A549 treated with CORT108297 at 1 μM for 4 hours (cell line): ENCODE measurements at places on chromosomes 2 and 18. TPM values are rescaled to one million over a fixed set of nuclear protein-coding genes. Genes with fewer than 3 reads are reported as not detected.

The SP9 gene
- total RNA-seq = 2.0 to 3.2 TPM (median 2.8 TPM) in 5 replicates

The C1QL2 gene
- 0.06 to 0.20 TPM (median 0.07 TPM) in 5 replicates for total RNA-seq

The DQX1 gene
- total RNA-seq = 0.06 to 0.16 TPM (median 0.12 TPM) in 5 replicates

The RPIA gene
- total RNA-seq = 27.2 to 30.3 TPM (median 28.9 TPM) in 5 replicates

The NCL gene
- total RNA-seq = 745 to 871 TPM (median 767 TPM) in 5 replicates

The ANKRD36 gene
- 3.5 to 7.4 TPM (median 5.5 TPM) in 5 replicates for total RNA-seq

The IL36B gene
- total RNA-seq = 0.09 to 0.19 TPM in 2 of 5 replicates, not detected in the others

The CXCR4 gene
- 0.28 to 0.75 TPM (median 0.51 TPM) in 5 replicates for total RNA-seq

The CETN1 gene
- not detected in 5 replicates for total RNA-seq

The FAM228A gene
- not detected in 5 replicates for total RNA-seq

The SNTG2 gene
- not detected in 5 replicates for total RNA-seq

The UGT1A8 gene
- 0.05 to 0.07 TPM (median 0.05 TPM) in 3 of 5 replicates, not detected in the others for total RNA-seq

The M1AP gene
- total RNA-seq = not detected in 5 replicates

The CKAP2L gene
- 12.6 to 18.8 TPM (median 13.7 TPM) in 5 replicates for total RNA-seq

The CRACDL gene
- 0.97 to 2.0 TPM (median 1.4 TPM) in 5 replicates for total RNA-seq

The ABCG8 gene
- total RNA-seq = not detected in 5 replicates

The BOLA3 gene
- 121 to 144 TPM (median 132 TPM) in 5 replicates for total RNA-seq

The NFATC1 gene
- 4.8 to 7.1 TPM (median 6.0 TPM) in 5 replicates for total RNA-seq

The TNS1 gene
- total RNA-seq = 5.6 to 15.2 TPM (median 10.9 TPM) in 5 replicates

The MARCO gene
- 0.05 to 0.09 TPM (median 0.09 TPM) in 4 of 5 replicates, not detected in the other for total RNA-seq

The GPR35 gene
- 0.59 to 1.3 TPM (median 0.94 TPM) in 5 replicates for total RNA-seq

The VAMP5 gene
- total RNA-seq = 0.24 to 0.55 TPM in 2 of 5 replicates, not detected in the others

The PLEKHA3 gene
- total RNA-seq = 9.2 to 20.1 TPM (median 16.6 TPM) in 5 replicates

The ARL4C gene
- total RNA-seq = 81.3 to 97.5 TPM (median 84.1 TPM) in 5 replicates

The CTNNA2 gene
- total RNA-seq = 0.17 to 0.35 TPM (median 0.28 TPM) in 5 replicates

The DNAH7 gene
- total RNA-seq = 0.78 to 1.2 TPM (median 0.96 TPM) in 5 replicates

The LRRC30 gene
- total RNA-seq = not detected in 5 replicates
